ENCODE measurements at places on chromosomes 1 and 21.

DNA sequence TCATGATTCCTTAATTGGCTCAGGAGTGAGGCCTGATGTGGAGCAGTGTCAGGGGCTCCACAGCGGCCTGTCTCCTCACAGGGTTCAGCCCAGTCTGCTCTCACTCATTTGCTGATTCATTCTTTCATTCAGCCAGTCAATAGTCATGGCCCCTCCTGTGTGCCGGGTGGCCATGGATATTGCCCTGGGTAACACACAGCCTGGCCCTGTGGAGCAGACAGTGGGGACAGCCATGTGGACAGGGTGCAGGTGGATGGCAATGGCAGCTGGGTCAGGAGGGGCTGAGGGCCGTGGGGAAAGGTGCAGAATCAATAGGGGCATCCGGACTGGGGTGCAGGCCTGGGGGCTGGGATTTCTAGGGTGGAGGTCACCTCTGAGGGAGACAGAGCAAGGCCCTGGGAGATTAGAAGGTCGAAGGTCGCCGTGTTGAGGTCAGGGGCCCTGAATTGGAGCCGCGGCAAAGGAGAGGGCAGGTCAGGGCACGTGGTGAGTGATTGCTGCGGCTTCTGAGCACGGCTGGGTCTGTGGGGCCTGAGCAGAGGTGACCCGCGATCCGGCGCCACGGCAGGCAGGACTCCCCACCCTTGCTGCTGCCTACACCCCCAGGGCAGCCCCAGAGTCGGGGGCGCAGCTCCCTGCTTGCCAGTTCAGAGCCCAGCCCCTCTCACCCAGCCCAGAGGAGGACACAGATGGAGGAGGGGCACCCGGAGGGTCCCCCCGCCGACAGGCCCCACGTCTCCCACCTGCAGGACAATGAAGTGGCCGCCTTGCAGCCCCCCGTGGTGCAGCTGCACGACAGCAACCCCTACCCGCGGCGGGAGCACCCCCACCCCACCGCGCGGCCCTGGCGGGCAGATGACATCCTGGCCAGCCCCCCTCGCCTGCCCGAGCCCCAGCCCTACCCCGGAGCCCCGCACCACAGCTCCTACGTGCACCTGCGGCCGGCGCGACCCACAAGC, 33.4 kb downstream of the SLC19A1 start:
- no peak for DNase-seq

GRCh38 chr1:74083128-74083527, 114.8 kb downstream of the LRRIQ3 start:
- DNase-seq = no peak

- DNase-seq = peak; percentile 59
These were observed 14.4 kb downstream of the RNF223 start for GRCh38 chr1:1059494-1060280.

GRCh38 chr1:33971018-33971710, 107.3 kb downstream of the HMGB4 start:
- no peak for DNase-seq

DNA sequence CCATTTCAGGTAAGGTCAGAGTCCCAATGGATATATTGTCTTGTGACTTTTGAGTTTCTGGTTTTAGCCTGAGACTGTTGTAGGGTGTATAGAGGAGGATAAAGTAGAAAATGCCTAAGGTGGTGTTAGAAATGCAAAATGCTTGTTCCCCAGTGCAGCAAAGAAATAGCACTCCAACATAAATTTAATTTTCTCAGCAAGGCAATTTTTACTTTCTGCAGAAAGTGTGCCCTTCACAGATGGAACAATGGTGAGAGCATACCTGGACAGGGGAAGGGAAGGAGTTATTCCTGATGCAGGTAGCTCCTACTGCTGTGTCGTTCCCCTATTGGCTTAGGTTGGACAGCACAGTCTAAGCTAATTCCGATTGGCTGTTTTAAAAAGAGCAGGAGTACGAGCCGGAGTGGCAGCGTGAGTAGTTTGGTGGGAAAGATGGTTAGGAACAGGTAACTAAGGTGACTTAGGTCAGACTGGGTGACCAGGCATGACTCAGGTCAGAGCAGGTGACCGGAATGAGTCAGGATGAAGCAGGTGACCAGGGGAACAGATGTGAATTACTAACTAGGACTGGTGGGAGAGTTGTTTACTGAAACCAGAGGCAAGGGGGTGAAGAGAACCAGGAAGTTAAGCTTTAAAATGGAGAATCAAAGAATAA, 21.5 kb downstream of the SPATA45 start:
- DNase-seq = no peak

GRCh38 chr1:111463029-111463683, 10.6 kb upstream of the C1orf162 start:
- DNase-seq = no peak

GRCh38 chr1:87123610-87124009, 205.1 kb upstream of the LMO4 start:
- no peak for DNase-seq

DNA sequence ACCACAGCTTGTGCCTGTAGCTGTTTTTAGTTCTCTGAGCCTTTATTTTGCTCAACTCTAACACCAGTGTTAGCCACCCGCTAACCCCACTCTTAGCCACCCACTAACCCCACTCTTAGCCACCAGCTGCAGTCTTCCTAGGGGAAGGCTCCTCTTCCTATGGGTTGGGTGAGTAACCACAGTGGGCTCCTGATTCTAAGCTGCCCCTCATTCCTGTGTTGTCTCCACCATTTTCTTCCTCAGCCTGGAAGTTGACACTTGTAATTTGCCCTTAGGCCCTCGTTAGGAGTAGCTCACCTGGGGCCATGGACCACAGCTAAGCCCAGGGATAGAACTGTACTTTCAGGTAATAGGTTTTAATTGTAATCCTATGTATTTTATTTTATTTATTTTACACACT, 782.9 kb upstream of the TPTE start:
- no peak for DNase-seq

DNA sequence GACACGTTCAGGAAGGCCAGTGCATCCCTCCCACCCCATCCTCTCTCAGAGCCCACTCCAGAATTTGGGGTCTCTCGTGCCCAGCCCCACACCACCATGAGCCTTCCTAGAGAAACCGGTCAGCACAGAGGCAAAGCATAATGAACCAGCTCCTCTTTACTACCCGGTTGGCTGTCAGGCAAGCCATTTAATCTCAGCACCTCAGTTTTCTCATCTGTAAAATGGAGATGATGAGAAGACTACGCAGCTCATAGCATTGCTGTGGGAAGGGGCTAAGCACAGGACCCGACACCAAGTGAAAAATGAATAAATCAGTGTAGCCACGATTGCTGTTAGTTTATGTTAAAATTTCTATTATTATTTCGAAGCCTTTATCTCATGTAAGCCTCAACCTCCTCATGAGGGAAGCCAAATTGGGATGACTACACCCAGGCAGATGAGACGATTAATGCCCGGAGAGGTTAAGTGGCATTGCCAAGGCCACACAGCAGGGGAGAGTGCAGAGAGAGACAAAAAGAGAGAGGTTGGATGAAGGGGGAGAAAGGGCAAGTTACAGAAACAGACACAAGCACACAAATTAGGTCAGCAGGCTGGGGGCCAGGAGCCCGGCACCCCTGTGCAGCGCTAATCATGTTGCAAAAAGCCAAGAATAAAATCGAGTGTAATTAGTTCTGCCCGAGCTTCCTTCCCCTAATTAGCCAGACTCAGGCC, 25.7 kb downstream of the SDC3 start:
- no peak for DNase-seq

DNA sequence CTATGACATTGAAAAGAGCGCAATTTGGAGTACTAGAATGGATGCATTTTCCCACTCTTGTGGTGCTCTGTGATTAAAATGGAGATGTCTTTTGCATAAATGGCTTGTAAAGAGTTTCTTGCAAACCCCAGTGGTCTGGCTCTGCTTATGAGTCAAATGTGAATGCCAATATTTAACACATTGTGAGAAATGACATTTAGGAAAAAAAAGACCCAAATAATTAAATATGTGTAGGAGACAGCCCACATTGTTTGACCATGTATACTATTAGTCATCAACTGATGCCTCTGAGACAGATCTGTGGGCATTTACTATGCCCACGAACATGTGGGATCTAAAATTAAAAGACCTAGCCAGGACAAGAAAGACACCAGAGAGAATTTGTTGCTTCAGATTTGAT, 22.2 kb upstream of the RUNX1 start:
- DNase-seq = no peak

GRCh38 chr21:32698971-32699693, 28.7 kb downstream of the SYNJ1 start:
- no peak for DNase-seq

DNA sequence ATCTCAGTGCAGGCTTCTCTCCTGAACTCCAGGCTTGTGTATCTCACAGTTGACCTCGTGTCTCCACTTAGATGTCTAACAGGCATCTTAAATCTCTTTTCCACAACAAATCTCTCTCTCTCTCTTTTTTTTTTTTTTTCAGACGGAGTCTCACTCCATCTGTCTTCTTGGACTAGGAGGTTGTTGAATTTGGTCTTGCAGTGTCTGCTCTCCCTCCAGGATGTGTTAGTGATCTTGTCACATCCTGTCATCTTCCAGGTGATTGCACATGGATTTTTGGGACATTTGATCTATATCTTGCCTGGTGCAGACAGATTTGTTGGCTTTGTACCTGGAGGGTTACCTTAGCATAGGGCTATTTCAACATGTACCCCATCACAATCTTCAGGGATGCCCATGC, 26.5 kb upstream of the KCNA10 start:
- no peak for DNase-seq

DNA sequence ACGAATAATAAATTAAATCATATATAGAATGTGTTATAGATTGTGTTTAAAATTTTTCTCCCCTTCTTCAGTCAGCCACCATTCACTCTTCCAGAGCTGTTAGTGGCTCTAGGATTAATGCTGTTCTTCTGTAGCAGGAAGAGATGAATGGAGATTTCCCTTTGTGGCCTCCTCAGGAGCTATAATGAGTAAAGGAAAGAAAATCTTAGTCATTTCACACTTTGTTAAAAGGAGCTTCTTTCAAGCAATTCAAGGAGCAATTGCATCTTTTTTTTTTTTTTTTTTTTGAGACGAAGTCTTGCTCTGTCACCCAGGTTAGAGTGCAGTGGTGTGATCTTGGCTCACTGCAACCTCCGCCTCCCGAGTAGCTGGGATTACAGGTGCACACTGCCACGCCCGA, 23.7 kb upstream of the TMCO2 start:
- no peak for DNase-seq

GRCh38 chr1:171807556-171807955, 26.1 kb downstream of the METTL13 start:
- no peak for DNase-seq

DNA sequence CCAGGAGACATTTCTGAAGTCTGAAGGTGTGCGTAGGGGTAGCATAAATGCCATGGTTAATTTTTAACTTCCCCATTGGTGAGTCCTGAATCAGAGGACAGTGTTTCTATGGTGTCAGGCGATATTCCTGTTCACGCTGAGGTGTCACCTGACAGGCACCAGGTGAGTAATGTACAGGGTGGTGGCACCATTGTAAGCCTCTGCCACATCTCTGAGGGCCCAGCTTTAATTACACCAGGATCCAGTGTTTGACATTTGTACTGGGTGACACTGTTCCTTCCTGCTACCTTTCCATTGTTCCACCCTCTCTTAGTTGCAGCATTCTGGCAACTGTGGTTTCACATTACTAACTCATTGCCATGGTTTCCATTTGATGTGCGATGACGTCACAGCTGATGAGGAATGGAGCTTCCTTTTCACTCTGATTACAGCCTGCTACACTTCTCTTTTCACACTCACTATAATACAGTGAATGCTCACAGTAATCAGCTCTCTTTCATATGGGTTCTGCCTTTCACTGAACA, 40.6 kb upstream of the MARK1 start:
- DNase-seq = peak; percentile 19

- no peak for DNase-seq
These were observed 218.1 kb downstream of the ST6GALNAC3 start for GRCh38 chr1:76292418-76293184.

DNA sequence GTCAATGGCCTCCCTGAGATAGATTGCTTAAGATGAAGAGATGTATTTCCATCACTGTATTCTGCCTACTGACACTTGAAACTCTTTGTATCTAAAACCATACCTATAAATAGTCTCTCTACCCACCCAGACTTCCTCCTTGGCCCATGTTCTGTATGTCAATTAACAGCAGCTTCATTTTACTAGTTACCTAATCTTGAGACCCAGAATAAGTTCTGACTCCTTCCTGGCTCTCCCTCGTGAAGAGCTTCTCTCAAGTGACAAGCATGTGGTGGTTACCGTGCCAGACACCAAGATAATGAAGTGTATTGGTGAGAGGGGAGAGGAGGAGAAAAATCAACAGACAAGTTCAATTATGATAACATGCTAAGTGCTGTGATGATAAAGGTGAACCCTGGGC, 128.8 kb upstream of the RAVER2 start:
- DNase-seq = no peak

GRCh38 chr1:22317231-22317919, 134.3 kb upstream of the ZBTB40 start:
- DNase-seq = no peak

- DNase-seq = no peak
These were observed 116.9 kb downstream of the HLCS start for GRCh38 chr21:36849461-36850105.

DNA sequence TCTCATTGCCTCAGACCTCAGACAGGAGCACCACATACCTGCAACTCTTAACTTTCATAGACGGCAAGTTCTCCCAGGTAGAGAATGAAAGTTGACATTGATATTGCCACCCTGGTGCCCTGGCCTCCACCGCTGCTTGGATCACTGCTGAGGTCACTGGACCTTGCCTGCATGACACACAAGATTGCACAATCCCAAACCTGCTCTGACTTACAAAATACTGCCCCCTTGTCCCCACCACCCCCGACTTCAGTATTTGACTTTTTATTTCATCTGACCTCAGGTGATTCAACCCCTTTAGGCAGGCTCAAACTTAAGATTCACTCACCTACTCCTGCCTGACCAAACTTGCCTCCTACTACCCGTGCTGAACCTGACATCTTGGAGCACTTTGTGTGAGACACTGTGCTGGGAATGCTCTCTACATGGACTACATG, 43.1 kb upstream of the S1PR1 start:
- no peak for DNase-seq

GRCh38 chr1:192545896-192546521, 29.6 kb upstream of the RGS1 start:
- DNase-seq = peak; percentile 36

DNA sequence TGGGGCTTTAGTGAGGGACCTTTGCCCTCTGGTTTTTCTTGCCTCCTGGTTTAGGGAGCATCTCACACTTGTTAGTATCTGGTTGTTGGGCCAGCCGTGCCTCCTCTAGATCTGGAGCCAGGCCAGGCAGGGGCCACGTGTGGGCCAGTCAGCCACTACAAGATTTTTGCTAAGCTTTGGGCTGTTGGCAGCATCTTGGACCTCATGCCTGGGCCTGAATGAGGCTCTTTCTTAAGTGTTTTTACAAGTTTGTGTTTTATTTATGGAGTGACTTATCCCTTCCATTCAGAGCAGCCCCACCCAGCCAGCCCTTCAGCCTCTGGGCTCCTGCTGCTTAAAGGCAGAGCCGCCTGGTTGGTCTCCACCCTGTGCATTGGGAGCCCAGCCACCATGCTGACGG, 1.6 kb upstream of the SH3BGRL3 start:
- peak; percentile 87 for DNase-seq

DNA sequence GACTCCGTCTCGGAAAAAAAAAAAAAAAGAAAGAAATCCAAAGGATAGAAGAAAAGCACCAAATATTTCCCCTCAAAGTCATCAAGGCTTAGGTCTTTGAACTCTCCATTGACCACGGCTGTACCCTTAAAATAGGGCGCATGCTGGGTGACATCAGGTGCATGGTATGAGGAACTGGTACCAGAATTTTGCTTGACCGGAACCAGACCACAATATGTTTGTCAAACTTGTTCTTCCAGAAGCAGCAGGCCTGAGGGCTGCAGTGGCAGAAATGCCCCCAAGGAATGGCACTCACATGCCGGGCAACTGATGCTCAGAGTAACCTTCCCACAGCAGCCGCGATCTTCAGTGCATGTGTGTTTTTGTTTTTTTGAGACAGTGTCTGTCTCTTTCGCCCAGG, 21.0 kb downstream of the RCC1 start:
- no peak for DNase-seq

Measured in fibroblast of gingiva (primary cell).